ENCODE measurements at places on chromosomes 11 and 22. TPM values are rescaled to one million over a fixed set of nuclear protein-coding genes. Genes with fewer than 3 reads are reported as not detected.
A peak's percentile ranks its signal among the peaks of the same experiment; 100 is the strongest.

DNA sequence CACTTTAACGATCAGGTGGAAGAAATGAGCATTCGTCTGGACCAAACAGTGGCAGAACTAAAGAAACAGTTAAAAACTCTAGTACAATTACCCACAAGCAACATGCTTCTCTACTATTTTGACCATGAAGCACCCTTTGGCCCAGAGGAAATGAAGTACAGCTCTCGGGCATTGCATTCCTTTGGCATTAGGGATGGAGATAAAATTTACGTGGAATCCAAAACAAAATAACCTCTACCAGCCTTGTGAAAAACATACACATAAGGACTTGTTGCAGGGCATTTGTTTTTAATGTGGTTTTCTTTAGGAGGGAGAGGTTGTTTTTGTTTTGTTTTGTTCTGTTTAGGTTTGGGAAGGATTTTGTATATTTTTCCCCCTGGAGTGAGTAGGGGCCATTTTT is 14.2 kb upstream of the TECTA start:
- DNase-seq = no peak
- no peak overlapping the region for H3K4me3 ChIP-seq
- no peaks in the 10 kb centered on the region for H3K27me3 ChIP-seq
- H3K27ac ChIP-seq = no peak overlapping the region
- H3K36me3 ChIP-seq = no peaks in the 10 kb centered on the region
- no peaks in the 10 kb centered on the region for H3K4me1 ChIP-seq

DNA sequence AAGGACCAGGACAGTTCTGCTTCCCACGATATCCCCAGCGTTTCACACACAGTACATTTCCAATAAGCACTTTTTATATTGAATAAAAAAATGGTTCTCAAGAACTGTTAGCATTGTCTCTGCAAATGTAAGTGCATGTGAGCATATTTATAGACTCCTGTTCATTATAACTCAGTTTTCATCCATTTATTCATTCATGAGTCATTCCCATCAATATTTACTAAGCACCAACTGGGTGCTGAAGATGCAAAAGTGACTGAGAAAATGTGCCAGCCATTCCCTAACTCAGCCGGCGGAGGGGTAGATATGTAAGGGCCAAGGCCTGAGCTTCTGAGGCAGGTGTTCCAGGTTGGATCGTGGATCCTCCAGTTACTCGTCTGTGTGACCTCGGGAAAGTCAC is 64.8 kb downstream of the CACNG2 start:
- no peaks in the 10 kb centered on the region for H3K27me3 ChIP-seq
- H3K36me3 ChIP-seq = no peaks in the 10 kb centered on the region
- H3K4me1 ChIP-seq = no peaks in the 10 kb centered on the region
- no peak overlapping the region for H3K4me3 ChIP-seq

The CBLIF gene
- total RNA-seq = not detected

- H3K4me3 ChIP-seq = no peak overlapping the region
- no peaks in the 10 kb centered on the region for H3K27me3 ChIP-seq
These were observed 13.5 kb downstream of the CCDC81 start for GRCh38 chr11:86388198-86388597.

- peak overlapping the region; percentile 78 for H3K4me3 ChIP-seq
- H3K36me3 ChIP-seq = no peaks in the 10 kb centered on the region
- H3K4me1 ChIP-seq = no peaks in the 10 kb centered on the region
- H3K27ac ChIP-seq = no peak overlapping the region
- no peaks in the 10 kb centered on the region for H3K27me3 ChIP-seq
These were observed 2.5 kb downstream of the CRKL start for GRCh38 chr22:20919718-20920117.

Data from right atrium auricular region (tissue), 2 donors.